ENCODE measurements at places on chromosomes 3 and 15.

DNA sequence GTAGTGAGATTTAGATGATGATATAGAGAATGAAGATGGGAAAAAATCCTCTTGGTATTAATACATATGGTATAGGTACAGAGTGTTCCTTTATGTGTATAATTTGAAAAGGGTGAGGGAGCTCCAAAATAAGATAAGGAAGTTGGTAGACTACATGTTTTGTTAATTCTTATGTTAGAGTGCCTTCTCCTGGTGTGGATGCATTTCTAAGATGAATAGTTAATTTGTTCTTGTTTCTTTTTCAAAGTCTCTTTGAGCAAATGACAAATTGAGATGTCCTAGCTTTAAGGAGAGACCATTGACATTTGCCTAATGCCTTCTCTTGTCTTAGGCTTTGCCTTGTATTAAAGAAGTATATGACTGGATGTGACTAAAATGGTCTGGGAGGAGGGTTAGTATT, 34.1 kb downstream of the AKAP13 start:
- DNase-seq = no peak

DNA sequence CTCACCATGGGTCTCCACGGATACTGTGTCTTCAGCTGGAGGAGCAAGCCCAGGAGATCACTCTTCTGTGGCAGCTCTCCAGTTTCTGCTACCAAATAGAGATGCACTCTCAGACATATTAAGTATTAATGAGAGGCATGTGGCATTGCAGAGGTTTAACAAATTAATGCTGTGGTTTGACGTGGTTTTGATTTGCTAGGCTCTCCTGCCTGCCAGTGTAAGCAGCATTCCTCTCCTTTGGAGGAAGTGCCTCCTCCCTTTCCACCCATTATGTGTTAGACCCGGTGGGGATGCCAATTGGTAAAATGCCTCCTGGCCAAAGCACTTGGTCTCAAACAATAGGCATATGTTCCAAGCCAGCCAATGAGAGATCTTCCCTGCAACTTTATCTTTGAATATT, 124.8 kb downstream of the MYLK start:
- no peak for DNase-seq

GRCh38 chr3:142224482-142225072, 808 bp downstream of the GK5 start:
- DNase-seq = no peak

DNA sequence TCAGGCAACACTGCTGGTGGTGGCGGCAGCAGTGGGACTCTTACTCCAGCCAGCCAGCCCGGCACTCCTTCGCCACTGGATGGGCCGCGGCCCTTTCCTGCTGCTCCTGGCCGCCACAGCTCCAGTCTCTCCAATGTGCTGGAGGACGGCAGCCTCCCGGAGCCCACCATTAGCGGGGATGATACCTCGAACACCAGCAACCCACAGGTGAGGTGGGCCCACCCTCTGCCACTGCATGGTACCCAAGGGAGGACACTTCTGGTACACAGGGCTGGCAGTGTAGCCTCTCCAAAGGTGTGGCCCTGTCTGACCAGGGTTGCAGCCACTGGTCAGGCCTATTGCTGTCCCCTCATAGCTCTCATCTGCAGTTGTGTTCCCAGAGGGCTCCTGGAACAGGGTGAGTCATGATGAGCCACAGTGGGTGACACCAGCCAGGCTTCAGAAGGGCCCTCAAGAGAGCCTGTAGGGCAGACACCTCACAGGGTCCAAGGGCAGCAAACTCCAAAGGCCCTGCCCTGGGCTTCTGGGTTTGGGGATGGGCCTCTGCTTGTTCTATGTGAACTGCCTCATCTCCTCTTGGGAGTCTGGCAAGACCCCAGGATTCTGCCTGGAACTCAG, 20.8 kb downstream of the NBEAL2 start:
- DNase-seq = no peak

DNA sequence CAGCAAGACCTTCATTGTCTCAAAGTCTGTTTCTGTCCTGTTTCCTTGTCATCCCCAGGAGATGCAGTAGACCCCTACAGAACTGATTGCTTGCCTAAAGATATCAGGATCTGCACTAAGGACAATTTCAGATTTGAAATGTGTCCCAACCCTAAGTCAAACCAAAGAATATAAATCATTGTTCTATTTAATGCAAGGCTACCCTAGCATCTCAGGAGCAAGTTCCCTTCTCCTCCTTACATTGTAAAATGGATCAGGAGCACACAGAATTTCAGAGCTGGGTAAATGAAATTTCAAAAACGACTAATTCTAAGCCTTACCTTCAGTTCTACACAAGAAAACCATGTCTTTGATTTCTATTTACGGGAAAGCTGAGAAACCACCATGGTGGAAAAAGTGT, 360.9 kb upstream of the KCNH8 start:
- no peak for DNase-seq

DNA sequence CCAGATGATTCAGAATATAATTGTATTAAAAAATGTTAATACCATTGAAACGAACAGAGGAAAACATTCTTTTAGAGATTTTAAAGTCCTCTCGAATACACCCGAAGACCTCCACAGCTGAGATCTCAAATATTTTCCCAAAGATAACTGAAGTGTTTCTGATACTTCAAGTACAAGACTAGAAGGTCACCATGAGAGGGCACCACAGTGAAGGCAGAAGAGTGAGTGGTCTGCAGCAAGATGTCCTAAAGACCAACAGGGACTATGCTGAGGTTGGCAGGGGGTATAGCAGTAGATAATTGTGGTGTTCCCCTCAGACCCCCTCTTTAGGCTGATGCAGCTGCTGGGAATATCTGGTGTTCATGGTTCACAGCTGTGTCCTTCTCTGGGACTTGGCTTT, 156.5 kb downstream of the PDCD6IP start:
- DNase-seq = no peak

- peak; percentile 58 for DNase-seq
Observed at GRCh38 chr3:126357295-126358037, at the start of gene KLF15. TSS of gene KLF15 (minus strand) at chr3:126357408. CDS start at chr3:126352922, 4,486 bp downstream.

- DNase-seq = peak; percentile 11
Observed at GRCh38 chr3:141940194-141940776, 63.8 kb downstream of the ATP1B3 start.

- DNase-seq = no peak
Observed at GRCh38 chr3:24451461-24452099, 43.1 kb downstream of the THRB start.

DNA sequence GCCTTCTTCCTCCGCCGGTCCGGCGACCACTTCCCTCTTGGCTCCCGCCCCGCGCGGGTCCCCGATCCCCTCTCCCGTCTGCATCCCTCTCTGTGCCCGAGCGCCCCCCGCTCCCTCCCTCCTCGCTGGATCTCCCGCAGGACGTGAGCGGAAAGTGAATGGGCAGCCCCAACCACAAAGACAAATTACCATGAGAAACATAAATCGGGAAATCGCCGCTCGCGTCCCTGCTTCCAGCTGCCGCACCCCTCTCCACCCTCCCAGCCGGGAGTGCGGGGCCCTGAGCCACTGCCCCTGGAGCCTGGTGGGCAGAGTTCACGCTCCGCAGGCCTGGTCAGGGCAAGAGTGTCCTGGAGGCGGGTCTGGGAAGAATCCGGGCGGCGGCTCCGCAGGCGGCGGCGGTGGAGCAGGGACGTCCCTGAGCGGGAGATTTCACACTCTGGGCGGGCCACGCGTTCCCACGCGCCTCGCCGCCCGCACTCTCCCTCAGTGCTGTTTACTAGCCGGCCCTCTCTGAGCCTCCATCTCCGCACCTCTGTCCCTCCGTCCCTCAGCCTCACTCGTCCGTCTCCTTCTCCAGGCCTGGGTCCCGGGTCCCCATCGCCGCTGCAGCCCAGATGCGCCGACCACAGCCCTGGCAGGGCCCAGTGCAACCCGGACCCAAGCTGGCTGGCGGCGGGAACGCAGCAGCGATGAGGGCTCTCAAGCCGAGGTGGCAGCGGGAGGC, 835 bp downstream of the SEMA5B start:
- no peak for DNase-seq

GRCh38 chr3:112973325-112974177, 1.4 kb downstream of the CD200R1 start:
- DNase-seq = no peak

- DNase-seq = no peak
Observed at GRCh38 chr15:47095833-47096232, 621.5 kb upstream of the SEMA6D start.
